ENCODE measurements at places on chromosomes 4 and X. TPM values are rescaled to one million over a fixed set of nuclear protein-coding genes. Genes with fewer than 3 reads are reported as not detected.

AADAT gene
- total RNA-seq = 8.9 TPM

BTK gene
- total RNA-seq = 34.1 TPM

FAM114A1 gene
- 39.8 TPM for total RNA-seq

CFP gene
- 14.9 TPM for total RNA-seq

TEX13C gene
- not detected for total RNA-seq

NR3C2 gene
- total RNA-seq = 25.9 TPM

SH2D1A gene
- 1.8 TPM for total RNA-seq

TKTL2 gene
- not detected for total RNA-seq

ARR3 gene
- total RNA-seq = not detected

TMLHE gene
- total RNA-seq = 14.2 TPM

BRS3 gene
- not detected for total RNA-seq

DNA sequence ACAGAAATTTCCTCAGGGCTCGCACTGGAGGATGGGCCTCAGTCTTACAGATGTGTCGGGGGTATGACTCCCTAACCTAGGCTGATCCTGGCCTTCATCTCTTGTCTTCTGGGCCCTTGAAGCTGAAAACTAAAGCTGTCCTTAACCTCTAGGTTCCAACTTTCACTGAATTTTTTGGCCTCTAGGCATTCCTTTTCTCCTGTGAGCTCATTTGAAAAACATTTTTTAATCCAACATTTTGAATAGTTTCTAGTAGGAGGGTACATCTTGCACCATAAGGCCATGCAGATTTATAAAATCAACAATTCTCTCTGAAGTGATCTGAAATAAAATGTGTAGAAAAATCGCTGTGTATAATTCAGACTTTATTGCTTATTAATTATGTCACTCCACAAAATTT, 19.7 kb downstream of the RWDD4 start:
- DNase-seq = no peak

DNA sequence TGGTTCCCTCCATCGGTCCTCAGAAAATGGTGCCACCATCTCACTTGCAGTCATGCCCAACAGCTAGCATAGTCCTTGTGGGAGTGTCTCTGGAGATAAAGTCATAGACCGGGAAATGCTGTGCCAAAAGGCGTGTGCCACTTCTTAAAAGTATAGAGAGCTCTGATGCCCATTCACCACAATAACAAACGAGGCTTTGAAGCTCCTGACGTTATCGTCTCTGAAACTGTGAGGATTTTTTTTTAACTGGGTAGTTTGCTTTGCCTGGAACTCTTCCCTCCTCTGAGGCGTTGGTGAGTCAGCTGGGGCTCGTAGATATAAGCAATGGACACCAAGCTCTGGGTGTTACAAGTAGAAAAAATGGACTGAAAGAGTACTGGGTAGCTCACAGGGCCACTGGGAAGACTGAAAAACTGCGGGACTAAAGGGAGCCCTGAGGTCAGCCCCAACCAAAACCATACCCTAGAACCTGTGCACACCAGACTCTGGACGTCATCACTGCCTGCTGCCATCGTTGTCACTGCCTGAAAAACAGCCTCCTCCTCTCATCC, 89.4 kb upstream of the TRIM2 start:
- DNase-seq = no peak

GRCh38 chr4:140281828-140282552, 91.5 kb upstream of the SCOC start:
- DNase-seq = no peak

- DNase-seq = no peak
Observed at GRCh38 chr4:158125310-158125709, 47.5 kb downstream of the GASK1B start.

GRCh38 chrX:9482837-9483236, 18.0 kb downstream of the TBL1X start:
- DNase-seq = no peak

- no peak for DNase-seq
Observed at GRCh38 chrX:18415386-18415785, 10.0 kb upstream of the CDKL5 start.

GRCh38 chr4:789571-790465, 36.1 kb downstream of the CPLX1 start:
- no peak for DNase-seq

GRCh38 chrX:135528756-135529155, 8.3 kb downstream of the INTS6L start:
- DNase-seq = no peak

GRCh38 chr4:56879996-56880395, 27.7 kb upstream of the REST start:
- DNase-seq = no peak

DNA sequence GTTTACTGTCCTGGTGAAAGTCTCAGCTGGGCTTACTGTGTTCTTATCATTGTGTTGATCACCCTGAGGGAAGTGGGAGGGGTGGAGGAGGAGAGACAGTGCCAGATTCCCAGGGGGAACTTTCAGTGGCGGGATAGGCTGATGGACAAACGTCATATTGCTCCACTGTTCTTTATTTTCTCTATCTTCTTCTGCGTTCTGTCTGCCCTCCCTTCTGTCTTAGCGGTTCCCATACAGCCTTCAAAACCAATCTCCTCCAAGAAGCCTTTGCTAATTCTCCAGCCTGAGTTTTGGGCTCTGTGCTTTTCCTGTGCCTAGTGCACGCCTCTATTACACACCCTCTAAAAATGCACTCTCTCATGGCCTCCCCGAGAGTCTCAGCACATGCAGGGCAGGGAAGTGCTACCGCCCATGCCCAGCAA, 448.7 kb upstream of the FAT1 start:
- DNase-seq = no peak

- DNase-seq = no peak
Observed at GRCh38 chrX:134571796-134572195, 86.5 kb downstream of the PLAC1 start.

GRCh38 chrX:19545651-19546050, 30.3 kb upstream of the MAP3K15 start:
- DNase-seq = no peak

GRCh38 chrX:123049071-123049625, 134.9 kb upstream of the GRIA3 start:
- no peak for DNase-seq

GRCh38 chr4:184550476-184550875, 76.1 kb upstream of the IRF2 start:
- no peak for DNase-seq

GRCh38 chr4:52894443-52894842, 32.3 kb downstream of the RASL11B start:
- no peak for DNase-seq

- no peak for DNase-seq
Observed at GRCh38 chr4:77159806-77160205, 2.8 kb downstream of the CCNG2 start.

- no peak for DNase-seq
Observed at GRCh38 chr4:15451866-15452765, 17.6 kb upstream of the CC2D2A start.

DNA sequence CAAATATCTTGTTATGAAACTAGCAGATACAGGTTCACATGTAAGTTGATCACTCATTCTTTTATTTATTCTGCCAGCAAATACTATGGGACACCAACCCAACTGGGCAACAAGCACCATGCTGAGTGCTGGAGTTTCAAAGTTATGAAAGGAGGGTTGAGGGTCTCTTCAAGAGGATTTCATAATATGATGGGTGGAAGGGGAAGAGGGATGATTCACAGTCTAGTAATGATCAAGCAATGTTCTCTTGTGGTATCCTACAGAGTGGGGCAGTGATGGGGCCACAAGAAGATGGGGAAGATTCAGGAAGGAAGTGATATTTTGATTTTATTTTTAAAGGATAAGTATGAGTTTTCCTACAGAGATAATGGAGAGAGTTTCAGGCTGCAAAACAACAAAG, 46.2 kb upstream of the TXK start:
- DNase-seq = no peak

GRCh38 chrX:154834562-154834961, at the start of gene SMIM9:
SMIM9 (minus strand) TSS chrX:154834662; CDS start chrX:154830856, 3,806 bp downstream.
- DNase-seq = no peak

DNA sequence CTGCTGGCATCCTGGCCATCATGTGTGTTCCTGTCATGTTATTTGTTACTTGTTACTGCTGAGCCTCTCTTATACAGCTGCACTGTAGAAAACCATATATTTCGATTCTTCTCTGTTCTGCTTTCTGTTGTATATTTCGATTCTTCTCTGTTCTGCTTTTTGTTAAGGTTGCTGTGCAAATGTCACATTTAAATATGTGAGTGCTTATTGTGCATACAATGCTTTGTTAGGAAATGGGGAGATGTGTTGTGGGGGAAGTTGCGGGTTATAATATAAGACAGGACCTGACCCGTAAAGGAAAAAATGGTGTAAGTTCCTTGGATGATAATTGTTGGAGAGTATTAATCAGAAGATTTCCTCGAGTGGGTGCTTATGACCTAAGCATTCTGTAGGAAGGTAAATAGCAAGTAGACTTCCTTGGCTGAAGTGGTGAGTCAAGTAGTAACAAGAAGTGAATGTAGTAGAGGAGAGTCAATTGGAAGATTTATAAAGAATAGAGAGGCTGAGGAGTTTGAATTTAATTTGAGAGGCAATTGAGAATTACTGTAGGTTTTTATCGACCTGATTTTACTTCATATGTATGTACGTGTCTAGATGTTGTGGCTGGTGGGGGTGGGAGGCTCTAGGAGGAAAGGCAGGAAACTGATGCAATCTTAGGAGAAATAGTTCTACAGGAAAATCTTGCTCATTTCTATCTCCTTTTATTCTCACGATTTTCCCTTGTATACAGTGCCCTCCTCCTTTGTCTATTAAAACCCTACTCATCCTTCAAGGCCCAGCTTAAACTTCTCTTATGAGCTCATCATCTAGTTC, 8.5 kb downstream of the OGT start:
- DNase-seq = no peak

GRCh38 chr4:142598132-142598531, 248.0 kb downstream of the INPP4B start:
- DNase-seq = no peak

DNA sequence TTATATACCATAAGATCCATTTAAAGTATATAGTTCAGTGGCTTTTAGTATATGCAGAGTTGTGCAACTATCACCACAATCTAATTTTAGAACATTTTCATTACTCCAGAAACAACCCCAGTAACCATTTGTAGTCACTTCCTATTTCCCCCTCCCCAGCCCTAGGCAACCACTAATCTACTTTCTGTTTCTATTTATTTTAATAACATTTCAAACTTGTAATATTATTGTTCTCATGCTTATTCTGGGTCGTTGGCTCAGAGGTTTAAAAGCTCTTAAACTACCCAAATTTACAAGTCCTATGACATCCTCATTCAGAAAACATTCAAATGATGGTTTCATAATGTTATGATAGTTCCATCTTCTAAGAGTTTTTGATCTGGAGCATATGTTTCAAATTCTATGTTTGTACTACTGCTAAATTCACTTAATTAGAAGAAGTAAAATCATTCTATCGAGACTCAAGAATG, 18.4 kb downstream of the XIAP start:
- DNase-seq = no peak

- DNase-seq = no peak
Observed at GRCh38 chr4:1255699-1256098, 6.8 kb upstream of the CTBP1 start.

DNA sequence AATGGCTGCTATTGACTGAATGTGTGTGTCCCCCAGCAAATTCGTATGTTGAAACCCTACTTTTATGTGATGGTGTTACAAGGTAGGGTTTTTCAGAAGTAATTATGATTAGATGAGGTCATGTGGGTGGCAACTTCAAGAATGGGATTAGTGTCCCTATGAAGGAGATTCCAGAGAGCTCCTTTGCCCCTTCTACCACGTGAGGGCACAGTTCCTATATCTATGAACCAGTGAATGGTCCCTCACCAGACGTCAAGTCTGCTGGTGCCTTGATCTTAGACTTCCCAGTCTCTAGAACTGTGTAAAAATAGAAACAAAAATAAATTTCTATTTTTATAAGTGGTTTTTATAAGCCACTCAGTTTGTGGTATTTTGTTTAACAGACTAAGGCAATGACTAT, 1137.6 kb upstream of the IGFBP7 start:
- no peak for DNase-seq

DNA sequence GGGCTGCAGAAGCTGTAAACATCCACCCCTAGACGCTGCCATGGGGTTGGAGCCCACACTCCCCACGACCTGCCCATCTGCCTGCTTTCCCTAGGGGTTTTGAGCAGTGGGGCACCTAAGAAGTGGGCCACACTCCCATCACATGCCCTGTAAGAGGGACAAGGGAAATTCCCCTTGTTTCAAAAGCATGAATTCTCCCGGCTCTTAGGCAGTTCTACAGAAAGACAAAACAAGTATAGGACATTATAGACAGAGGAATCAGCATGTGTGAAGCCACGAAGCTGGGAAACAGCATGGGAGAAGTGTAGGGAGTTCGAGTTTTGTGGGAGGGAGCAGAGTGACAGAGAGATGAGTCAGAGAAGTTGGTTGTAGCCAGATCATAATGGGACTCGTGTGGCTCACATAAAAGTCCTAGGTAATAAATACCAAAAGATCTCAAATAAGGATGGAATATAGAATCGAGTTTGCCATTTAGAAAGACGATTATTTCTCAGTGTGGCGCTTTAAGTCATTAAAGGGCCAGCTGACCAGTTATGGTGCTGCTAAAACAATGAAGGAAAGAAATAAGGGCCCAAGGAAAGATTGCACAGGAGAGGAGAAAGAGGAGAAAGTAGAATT, 23.9 kb downstream of the APOO start:
- DNase-seq = no peak

- DNase-seq = no peak
Observed at GRCh38 chr4:68338625-68339024, 11.3 kb downstream of the YTHDC1 start.

DNA sequence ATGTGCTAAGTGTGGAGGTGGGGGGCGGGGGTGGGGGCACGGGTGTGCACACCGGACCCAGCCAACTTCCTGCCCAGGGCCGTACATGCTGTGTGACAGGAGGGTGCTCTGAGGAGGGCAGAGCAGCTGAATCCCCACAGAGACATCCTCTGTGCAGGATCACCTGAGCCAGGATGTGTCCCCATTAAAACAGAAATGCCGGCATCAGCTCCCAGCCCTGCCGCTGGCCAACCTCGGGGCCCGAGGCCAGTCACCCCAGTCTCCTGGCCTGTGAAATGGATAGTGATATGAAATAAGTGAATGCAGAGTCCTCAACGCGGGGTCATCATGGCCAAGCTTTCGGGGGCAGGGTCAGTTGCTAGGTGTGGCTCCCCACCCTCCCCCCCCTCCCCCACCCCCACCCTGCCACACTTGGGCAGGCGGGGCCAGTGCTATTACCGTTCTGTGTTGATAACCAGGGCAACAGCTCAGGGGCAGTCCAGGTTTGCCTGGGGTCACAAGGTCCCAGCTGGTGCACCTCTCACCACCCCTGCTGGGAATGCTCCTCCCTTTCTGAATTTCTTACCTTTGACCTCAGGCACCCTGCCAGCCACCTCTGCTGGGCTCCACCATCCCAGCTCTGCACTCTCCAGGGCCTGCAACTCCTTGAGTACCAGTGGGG, 227.2 kb upstream of the PSAPL1 start:
- no peak for DNase-seq
